CD4-positive, alpha-beta T cell treated with Interleukin-4 for 4 hours (primary cell): ENCODE measurements at places on chromosomes 6 and 20.
A peak's percentile ranks its signal among the peaks of the same experiment; 100 is the strongest.

- no peak for DNase-seq
Observed at GRCh38 chr20:40883097-40883496, 145.5 kb upstream of the TOP1 start.

- DNase-seq, result peak; percentile 47
Observed at GRCh38 chr20:1313236-1313964, 15.5 kb downstream of the SDCBP2 start.

- no peak for DNase-seq
Observed at GRCh38 chr20:39263076-39263475, 300.9 kb downstream of the DHX35 start.

GRCh38 chr6:34414999-34415858 lies 10.6 kb downstream of the RPS10 start:
- DNase-seq, result peak; percentile 47

DNA sequence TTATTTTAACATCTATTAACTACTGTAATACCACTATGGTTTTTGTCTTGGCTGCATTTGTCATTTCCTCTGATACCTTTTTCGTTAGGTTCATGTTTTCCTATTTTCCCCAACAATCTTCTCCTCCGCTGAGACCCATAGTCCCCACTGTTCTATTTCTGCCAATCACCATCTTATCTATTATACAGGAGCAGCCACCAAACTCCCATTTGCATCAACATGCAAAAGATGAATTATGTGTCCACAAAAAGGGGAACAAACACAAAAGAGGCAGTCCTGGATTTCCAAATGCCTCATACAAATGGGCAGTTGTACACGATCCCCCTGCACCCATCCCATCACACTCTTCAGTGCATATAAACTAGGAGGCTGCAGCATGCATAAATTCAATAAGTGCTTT lies 121.7 kb upstream of the MYLIP start:
- no peak for DNase-seq

GRCh38 chr6:26017632-26017966 lies 55.0 kb downstream of the TRIM38 start:
- DNase-seq, result peak; percentile 79

DNA sequence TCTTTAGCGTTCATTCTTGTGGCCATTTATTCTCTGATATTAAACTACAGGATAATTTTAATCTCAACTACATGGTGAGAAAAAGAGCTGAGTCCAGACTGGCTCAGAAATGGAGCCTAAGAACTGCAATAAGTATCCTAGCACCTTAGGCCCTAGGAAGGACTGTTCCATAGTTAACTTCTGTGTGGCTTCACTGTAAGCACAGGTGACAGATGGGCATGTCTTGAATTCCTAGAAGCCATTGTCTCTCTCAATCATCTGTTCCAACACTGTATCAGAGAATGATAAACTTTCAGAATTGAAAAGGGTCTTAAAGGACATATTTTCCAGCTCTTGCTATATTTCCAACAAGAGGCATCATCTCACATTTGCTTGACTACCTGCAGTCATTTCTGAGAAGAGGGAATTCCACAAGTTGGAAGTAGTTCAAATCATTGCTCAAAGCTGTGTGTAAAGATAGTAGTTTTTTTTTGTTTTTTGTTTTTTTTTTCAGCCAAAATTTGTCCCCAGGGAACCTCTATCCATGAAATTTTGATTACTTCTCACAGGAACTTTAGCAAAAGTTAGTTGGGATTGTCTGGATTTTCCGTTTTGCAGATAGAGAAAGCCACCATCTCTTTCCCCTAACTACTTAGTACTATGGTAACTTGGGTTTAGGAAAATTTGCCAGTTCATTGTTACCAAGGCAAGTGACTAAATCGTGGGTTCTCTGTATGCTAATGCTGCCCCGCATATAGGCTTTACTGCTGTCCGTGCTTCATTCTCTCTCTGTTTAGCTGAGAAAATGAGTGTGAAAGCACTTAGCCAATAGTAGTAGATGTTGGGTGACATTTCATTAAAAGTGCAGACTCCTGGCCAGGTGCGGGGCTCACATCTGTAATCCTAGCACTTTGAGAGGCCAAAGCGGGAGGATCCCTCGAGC lies 47.2 kb downstream of the KCNS1 start:
- no peak for DNase-seq

- DNase-seq, result no peak
Observed at GRCh38 chr6:85186546-85187175, 263.2 kb upstream of the NT5E start.

GRCh38 chr6:5279891-5280338 lies 18.6 kb downstream of the FARS2 start:
- peak; percentile 36 for DNase-seq

- no peak for DNase-seq
Observed at GRCh38 chr20:62631336-62632308, 10.7 kb upstream of the SLCO4A1 start.

GRCh38 chr6:63418741-63419140 lies 99.0 kb upstream of the LGSN start:
- DNase-seq, result no peak

GRCh38 chr6:41647061-41647511 lies 8.8 kb downstream of the MDFI start:
- no peak for DNase-seq

GRCh38 chr20:53828682-53829254 lies 235.1 kb upstream of the ZNF217 start:
- DNase-seq, result no peak

GRCh38 chr6:56706981-56707726 lies 64.5 kb upstream of the DST start:
- DNase-seq, result no peak

DNA sequence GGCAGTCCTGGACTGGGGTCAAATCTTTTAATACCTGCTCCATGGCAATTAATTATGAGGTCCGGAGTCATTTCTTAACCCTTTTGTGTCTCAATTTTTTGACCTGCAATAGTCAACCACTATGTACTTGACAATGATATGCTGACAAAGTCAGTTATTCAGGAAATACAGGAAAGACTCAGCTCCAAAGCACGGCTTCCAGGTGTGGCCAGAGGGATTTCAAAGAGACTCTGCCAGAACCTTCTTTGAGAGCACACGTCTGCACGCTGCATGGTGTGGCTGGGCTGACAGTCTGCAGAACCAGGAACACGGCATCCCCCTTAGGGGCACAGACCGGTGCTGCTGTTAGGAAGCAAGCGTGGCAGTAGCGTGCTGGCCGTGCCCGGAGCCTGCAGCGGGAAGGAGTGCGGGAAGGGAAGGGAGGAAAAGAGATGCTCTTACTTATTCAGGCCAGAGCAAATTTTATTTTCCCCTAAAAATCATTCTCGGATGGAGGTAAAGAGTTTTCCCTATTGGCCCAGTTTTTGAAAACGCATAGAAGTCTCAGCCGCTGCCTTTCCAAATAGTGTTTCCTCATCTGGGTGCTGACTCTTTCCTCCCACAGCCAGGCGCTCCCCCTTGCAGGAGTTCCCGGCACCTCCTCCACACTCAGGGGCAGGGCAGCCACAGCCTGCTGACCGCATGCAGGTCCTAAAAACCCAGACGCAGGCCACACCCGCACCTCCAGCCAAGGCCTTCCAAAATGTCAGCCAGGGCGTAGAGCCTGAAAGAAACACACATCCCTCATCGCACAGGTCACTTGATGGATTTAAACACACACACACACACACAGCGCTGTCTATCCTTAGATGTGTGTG lies 187.4 kb upstream of the SNX9 start:
- no peak for DNase-seq

- no peak for DNase-seq
Observed at GRCh38 chr20:23920408-23921325, 41.1 kb upstream of the CST5 start.

- no peak for DNase-seq
Observed at GRCh38 chr6:142011775-142012174, 121.0 kb upstream of the GJE1 start.

- DNase-seq, result no peak
Observed at GRCh38 chr6:55137929-55138693, 36.2 kb upstream of the HCRTR2 start.

GRCh38 chr6:104896914-104897313 lies 37.2 kb upstream of the HACE1 start:
- DNase-seq, result no peak

DNA sequence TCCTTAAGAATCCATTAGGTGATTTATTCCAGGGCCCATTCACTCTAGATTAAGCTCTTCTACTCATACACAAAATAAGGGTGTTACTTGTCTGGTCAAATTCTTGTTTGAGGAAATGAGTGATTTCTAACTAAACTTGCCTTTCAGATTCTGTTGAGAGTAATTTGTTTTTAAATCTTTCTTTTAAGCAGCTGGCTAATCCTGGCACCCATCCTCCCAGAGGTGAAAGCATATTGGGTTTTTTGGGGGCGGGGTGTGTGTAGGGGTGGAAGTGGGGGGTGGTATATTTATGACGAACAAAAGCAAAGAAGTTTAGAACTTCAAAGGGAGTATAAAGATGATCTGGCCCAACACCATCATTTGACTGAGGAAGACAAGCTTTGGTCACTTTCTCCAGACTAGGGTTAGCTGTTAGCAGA lies 94.7 kb downstream of the RTN4IP1 start:
- DNase-seq, result peak; percentile 78

GRCh38 chr6:34837528-34837927 lies 45.6 kb downstream of the BLTP3A start:
- DNase-seq, result no peak

GRCh38 chr20:60669211-60669610 lies 582.9 kb upstream of the CDH4 start:
- no peak for DNase-seq

DNA sequence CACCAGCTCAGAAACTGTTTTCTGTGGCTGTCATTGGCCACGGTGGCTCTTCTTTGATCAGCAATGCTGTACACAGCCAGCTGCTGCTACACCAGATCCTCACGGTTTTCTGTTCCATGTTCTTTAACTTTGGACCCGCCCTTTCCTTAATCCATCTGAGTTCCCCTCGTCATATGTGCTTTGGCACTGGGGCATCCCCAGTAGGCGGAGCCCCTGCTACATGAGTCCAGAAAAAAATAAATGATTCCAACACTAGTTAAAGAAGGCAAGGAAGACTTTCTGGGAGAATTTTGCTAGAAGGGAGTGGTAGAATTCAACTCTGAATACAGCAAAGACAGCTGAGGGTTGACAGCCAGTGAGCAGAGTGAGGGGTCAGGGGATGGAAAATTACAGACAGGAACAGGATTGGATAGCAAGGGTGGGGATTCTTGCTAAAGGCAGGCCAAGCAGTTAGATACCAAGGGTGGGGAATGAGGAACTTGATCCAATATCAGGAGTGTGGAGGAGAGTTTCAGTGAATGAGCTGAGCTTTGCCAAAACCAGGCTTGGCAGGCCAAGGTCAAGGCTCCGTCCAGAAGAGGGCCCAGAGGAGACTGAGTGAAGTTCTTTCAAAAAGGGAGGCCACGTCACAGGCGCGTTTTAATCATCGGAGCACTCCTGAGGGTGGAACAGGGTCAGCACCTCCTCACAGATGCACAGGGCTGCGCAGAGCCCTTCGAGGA lies 391.8 kb downstream of the CDH4 start:
- no peak for DNase-seq

DNA sequence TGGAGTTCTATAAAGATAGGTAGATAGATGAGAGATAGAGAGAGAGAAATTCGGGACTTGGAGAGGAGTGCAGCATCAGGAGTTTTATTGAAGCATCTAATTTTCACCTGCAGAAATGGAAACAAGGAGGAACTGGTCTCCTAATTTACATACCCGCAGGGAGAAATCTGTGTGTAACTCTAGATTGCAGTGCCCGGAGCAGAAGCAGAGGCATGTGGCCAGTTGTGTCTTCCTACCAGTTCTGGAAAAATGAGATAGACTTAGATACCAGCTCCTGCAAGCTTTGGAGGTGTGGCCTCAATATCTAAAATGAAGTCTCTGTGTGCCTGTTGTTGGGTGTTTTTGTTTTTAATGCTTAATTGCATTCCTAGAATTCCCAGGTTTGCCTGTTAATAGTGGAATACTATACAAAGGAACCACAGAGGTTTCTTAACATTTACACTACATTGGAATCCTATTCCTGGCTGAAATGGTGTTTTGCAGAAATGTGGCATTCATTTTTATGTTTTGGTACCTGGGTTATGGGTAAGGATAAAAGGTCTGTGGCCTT lies 57.4 kb downstream of the DTD1 start:
- DNase-seq, result no peak

- no peak for DNase-seq
Observed at GRCh38 chr20:47216819-47217410, 139.6 kb downstream of the ZMYND8 start.

DNA sequence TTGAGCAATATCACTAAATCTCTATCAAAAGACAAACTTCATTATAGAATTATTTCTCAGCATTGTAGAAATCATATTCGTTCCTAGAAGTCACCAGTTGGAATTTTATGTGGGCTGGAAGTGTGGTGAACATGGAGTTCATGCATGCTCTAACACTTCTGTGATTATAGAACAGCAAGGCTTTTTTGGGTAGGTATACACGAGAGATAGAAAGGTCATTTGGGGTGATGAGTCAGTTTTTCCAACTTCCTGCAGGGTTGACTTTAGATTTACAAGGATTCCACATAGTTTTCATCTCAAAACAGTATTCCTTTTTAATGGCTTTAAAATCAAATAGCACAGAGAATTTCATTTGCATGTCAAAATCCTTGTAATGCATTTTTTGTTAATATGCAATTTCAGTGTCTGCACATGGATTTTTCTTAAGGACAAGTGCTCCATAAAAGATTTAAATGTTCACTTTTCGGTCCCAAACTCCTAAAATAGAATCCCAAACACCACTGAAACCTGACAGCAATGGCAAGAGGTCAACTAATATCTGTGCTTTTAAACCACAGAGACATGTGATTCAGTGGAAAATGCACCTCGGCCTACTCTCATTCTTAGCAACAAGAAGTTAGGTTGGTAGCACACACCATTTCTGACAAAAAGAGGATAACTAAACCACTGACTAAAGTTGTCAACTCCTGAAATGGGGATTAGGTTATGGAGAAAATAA lies 211.0 kb downstream of the MOXD1 start:
- DNase-seq, result no peak

GRCh38 chr6:49856282-49856681 lies 10.1 kb downstream of the CRISP1 start:
- DNase-seq, result no peak

GRCh38 chr20:8126181-8126580 lies 5.9 kb upstream of the PLCB1 start:
- DNase-seq, result no peak

DNA sequence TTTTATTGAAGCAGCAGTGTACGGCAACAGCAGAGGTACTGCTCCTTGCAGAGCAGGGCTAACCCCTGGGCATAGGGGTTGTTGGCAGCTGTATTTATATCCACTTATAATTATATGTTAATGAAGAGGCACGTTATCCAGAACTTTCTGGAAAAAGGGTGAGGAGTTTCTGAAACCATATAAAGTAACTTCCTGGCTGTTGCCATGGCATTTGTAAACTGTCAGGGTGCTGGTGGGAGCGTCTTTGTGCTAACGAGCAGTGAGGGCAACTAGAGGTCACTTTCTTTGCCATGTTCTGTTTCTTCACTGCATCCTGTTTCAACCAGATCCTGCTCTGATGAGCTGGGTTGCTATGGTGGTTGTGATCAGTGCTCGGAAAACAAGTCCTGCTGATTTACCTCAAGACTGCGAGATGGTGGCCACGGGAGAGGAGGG lies 11.1 kb upstream of the ARFGEF2 start:
- DNase-seq, result peak; percentile 27

DNA sequence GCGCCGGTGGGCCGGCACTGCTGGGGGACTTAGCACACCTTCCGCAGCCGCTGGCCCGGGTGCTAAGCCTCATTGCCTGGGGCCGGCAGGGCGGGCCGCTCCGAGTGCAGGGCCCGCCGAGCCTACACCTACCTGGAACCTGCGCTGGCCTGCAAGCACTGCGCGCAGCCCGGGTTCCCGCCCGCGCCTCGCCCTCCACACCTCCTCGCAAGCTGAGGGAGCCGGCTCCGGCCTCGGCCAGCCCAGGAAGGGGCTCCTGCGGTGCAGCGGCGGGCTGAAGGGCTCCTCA lies 10.7 kb upstream of the MPC1 start:
- no peak for DNase-seq

- no peak for DNase-seq
Observed at GRCh38 chr6:56852260-56853010, 102.5 kb upstream of the BEND6 start.
